ENCODE measurements at places on chromosomes 7 and 10.

DNA sequence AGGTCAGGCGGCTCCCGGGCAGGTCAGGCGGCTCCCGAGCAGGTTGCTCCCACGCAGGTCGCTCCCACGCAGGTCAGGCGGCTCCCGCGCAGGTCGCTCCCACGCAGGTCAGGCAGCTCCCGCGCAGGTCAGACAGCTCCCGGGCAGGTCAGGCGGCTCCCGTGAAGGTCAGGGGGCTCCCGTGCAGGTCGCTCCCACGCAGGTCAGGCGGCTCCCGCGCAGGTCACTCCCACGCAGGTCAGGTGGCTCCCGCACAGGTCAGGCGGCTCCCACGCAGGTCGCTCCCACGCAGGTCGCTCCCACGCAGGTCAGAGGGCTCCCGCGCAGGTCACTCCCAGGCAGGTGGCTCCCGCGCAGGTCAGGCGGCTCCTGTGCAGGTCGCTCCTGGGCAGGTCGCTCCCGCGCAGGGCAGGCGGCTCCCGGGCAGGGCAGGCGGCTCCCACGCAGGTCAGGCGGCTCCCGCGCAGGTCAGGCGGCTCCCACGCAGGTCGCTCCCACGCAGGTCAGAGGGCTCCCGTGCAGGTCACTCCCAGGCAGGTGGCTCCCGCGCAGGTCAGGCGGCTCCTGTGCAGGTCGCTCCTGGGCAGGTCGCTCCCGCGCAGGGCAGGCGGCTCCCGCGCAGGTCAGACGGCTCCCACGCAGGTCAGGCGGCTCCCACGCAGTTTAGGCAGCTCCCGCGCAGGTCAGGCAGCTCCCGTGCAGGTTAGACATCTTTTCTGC lies 30.7 kb downstream of the PTPRN2 start:
- no peak for DNase-seq

DNA sequence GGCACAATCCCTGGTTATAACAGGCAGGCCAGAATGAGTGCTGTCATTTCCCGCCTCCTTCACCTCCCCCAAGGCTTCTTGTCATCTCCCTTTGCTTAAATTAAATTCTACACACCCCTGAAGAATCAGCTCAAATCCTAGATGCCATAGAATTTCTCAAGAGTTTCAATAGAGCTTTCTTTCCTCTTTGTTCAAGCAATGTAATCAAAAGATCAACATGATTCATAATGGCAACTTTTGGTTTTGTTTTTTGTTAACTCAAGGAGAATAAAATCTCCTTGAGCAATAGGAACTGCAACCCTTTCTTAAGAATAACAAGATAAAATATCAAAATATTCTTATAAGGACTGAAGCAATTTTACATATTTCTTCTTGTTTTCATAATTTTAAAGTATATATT lies 180.8 kb upstream of the CDK1 start:
- no peak for DNase-seq

DNA sequence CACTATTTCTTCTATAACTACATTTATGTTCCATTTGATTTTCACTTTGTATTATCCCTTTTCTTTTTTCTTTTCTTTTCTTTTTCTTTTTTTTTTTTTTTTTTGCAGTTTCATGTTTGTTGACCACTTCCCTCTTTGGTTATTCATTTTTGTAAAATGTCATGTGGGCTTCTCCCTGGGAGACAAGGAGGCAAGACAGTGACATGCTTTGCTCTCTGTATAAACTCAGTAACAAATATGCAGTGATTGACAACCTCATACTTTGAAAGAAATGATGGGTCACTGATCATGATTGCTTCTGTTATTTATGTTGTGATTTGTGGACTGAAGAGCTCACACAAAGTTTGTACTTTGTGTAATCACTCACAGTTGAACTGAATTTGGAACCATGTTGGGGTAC lies 90.2 kb upstream of the ABI1 start:
- DNase-seq, result no peak

- DNase-seq, result no peak
Observed at GRCh38 chr10:80414142-80414895, 6.0 kb downstream of the PRXL2A start.

GRCh38 chr7:37315772-37316715 lies 132.6 kb downstream of the ELMO1 start:
- no peak for DNase-seq

DNA sequence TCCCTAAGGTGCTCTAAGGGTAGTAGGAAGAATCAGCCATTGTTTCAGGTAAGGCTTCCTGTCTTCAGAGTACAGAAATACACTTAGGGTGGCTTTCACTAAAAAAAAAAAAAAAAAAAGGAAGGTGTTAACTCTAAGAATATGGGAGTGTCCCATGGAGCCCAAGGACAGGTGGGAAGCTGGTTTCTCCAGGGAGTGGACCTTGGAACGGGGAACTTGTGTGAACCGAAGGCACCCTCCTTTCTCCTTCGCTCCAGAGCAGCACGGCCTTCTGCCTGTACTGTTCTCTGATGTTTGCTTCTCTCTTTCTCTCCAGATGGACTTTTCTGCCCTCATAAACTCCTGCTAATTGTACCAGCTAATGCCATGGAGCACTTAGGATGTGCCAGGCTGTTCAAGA lies 6.2 kb downstream of the OPALIN start:
- DNase-seq, result no peak

- no peak for DNase-seq
Observed at GRCh38 chr7:115721293-115722217, 309.0 kb downstream of the TFEC start.

DNA sequence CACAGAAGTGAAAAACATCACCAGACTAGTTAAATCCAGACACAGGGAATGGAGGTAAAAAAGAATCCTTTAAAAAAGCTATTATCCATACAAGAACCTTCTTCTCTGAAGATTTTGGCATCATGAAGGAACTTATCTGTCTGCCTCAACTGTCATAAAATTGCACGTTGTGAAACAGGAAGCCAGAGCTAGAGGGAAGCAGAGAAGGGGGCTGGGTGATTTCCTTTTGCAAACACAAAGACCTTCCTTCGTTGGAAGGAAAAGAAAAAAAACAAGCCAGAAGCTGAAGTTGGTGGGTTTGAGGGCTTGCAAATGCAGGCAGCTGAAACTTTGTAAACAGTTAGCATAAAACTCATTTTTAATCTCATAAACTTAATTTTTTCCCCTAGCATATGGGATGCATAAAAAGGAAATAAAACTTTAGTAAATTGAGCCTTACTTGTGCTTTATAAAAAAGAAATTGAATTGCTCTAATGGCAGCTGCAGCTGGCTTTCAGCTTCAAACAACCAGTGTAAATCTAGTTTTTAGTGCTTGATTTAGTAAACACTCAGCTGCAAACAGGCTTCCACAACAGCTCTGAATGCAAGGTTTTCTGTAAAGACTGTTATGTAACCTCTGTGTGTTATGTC lies 101.6 kb downstream of the OTUD1 start:
- DNase-seq, result no peak

DNA sequence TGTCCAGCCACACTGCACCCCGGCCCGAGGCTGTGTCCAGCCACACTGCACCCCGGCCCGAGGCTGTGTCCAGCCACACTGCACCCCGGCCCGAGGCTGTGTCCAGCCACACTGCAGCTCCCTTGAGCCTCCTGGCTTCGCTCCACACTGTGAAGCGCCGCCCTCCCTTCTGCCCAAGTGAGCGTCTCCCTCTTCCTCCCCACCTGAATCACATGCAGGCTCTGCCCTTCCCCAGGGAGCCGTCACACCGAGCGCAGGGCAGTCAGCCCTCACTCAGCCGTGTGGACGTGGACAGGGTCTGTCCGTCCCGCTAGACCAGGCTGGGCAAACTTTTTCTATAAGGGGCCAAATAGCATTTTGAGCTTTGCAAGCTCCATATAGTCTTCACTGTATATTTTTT lies 27.6 kb downstream of the CFAP46 start:
- DNase-seq, result no peak

DNA sequence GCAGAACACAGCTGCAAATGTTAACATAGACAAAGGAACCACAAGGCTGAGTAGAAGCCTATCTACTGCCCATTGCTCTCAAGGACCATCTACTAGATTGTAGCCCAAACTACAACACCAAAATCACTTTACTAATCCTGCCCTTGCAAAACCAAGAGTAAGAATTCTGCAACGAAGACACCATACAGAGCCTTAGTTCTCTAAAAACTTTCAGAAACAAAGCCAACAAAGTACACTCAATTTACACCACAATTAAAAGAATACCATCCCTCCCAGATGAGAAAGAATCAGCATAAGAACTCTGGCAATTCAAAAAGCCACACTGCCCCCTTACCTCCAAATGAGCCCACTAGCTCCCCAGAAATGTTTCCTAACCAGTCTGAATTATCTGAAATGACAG lies 294.3 kb downstream of the CTNNA3 start:
- no peak for DNase-seq

- no peak for DNase-seq
Observed at GRCh38 chr7:131574741-131575140, 18.3 kb upstream of the PODXL start.

GRCh38 chr7:114959931-114960330 lies 38.0 kb downstream of the MDFIC start:
- no peak for DNase-seq

DNA sequence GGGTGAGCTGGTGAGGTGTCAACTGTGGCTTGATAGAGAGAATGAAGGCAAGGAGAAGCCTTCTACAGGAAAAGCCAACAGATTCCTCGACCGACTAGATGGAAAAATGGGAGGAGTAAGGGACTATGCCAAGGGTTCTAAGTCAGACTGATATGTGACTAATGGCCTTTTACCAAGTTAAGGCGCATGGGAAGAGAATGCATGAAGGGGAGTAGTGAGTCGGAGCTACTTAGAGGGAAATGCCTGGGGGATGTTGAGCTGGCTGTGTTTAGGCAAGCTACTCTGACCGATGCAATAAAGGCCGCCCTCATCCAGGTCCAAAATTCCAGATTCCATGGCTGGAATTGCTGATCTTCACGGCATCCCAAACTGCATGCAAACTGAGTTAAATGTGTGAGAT lies 48.2 kb downstream of the APBB1IP start:
- DNase-seq, result no peak

DNA sequence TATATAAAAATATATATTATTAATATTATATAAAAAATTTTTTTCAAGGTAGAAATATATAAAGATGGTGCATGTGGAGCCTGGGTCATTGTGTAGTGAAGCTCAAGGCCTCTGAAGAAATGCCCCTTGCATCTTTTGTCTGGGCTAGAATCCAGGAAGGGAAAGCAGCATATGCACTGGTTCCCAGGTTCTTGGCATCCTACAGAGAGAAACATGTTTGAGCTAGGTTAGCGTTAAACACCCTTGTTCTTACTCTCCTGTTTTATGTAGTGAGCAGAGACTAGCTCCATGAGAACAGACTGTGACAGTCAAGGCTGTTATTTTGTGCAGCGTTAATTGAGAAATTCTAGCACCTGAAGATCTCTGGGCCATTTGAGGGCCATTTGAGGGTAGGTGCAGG lies 116.1 kb downstream of the POM121L12 start:
- DNase-seq, result no peak

GRCh38 chr7:130149281-130150139 lies 55.7 kb downstream of the TMEM209 start:
- no peak for DNase-seq

- DNase-seq, result no peak
Observed at GRCh38 chr10:58044072-58044471, 223.6 kb downstream of the IPMK start.

GRCh38 chr7:124992851-124993562 lies 63.4 kb upstream of the POT1 start:
- no peak for DNase-seq

GRCh38 chr7:105782391-105783042 lies 93.9 kb downstream of the ATXN7L1 start:
- no peak for DNase-seq

GRCh38 chr7:131090886-131091692 lies 236.6 kb upstream of the MKLN1 start:
- no peak for DNase-seq

DNA sequence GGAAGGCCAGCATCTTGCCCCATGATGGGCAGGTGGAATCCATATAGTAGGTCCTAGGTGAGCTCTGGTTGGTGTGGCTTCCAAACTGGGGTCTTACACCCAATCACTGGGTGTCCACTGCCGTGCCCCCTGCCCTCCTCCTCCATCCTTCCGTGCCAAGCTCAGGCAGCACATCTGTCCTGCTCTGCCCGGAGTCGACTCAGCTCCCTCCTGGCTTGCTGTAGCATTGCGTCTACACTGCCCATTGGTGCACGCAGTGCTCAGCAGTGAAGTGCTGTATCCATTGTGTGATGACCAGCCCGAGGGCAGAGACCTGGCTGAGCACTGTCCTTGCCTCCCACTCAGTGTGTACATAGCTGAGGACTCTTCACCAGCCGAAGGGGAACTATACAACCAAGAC lies 148.4 kb downstream of the ADAM12 start:
- no peak for DNase-seq

DNA sequence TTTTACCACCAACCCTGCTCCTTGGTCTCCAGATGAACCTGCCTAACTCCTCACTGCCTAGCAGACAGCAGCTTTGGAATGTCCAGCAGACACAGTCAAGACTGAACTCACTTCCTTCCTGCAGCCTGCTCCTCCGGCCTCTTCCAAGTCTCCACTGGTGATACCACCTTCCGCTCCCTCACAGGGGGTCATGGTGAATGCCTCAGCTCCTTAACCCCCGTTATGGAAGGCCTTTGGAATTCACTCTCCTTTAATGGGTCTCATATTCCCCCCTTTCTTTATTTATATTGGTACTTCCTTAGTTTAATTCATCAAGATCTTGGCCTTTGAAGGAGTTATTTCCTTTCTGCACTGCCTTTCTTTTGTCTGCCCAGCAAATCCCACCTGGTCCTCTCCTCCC lies 44.9 kb upstream of the ZNF32 start:
- DNase-seq, result no peak

DNA sequence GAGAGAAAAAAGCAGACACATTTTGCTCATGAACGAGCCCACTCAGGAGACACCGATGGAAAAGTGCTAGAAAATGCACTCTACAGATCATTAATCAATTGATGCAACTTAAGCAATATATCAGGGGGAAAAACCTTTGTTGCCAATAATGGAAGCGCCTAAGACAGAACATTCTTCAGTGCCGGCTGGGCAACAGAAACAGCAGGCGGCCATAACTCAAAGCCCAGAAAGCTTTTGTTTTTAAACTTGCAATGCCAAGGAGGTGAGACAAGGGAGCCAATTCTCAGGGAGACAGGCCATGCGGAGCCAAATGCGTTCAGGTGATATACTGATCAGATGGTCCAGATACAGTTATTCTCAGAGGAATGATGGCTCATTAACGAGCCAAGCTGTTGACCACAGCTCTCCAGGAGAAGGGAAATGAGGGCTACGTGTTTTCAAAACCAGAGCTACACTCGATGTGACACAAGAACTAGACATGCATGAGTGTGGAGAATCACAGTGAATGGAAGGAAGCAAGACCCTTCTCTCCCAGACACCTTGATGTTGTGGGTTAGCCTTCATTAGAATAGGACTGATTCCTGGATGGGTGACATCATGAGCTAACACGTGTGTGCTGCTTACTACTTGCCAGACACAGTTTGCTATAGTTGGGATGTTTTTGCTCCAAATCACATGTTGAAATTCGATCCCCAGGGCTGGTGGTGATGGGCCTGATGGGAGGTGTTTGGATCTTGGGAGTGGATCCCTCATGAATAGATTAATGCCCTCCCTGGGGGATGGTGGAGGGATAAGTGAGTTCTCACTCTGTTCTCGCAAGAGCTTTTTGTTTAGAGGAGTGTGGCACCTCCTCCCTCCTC lies 79.1 kb upstream of the KCNMA1 start:
- DNase-seq, result no peak
